Naive thymus-derived CD4-positive, alpha-beta T cell (primary cell): ENCODE measurements at places on chromosomes 7 and 10. TPM values are rescaled to one million over a fixed set of nuclear protein-coding genes. Genes with fewer than 3 reads are reported as not detected.

GRCh38 chr10:81177651-81178244, 640.0 kb downstream of the SH2D4B start:
- DNase-seq, result no peak
- H3K36me3 ChIP-seq, result no peaks in the 10 kb centered on the region
- H3K27ac ChIP-seq, result no peak overlapping the region

GRCh38 chr10:10193848-10194247, 823.8 kb upstream of the CELF2 start:
- H3K4me3 ChIP-seq, result no peak overlapping the region
- no peak overlapping the region for H3K27ac ChIP-seq
- no peaks in the 10 kb centered on the region for H3K4me1 ChIP-seq
- no peaks in the 10 kb centered on the region for H3K36me3 ChIP-seq

DNA sequence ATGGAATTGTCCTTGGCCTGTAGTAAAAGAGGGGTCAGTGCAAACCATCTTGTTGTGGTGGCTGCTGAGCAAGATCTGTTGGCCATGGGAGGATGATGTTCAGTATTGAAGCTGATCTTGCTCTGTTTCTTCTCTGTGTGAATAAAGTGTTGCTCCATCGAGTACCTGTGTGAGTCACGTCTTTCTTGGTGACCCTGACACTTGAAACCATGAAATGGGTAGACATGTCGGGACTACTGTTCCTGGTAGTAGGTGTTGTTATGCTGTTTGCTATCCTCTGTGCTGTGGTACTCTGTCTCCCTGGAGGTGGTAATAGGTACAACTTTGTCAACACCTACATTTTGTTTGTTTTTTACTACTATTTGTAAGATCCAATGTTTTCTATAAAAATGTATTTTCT, 330.6 kb downstream of the MDFIC start:
- no peaks in the 10 kb centered on the region for H3K4me1 ChIP-seq
- no peak overlapping the region for H3K4me3 ChIP-seq
- no peaks in the 10 kb centered on the region for H3K36me3 ChIP-seq
- no peak overlapping the region for H3K27ac ChIP-seq
- no peaks in the 10 kb centered on the region for H3K27me3 ChIP-seq

DNA sequence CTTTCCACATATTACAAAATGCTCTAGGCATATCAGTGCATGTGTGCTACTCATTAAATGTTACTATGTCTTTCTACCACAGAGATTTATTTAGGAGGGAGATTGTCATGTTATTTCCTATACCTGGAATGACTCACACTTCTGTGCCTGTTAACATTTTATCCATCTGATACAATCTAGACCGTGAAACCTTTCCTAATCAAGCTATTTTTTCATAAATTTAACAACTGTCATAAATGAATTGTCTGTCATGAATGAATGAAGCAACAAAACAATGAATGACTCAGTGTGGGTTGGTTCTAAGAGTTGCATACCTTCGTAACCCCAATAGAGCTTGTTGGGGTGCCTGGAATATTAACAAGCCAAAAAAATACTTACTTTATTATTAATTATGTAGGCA, 554.3 kb downstream of the GRM8 start:
- H3K4me1 ChIP-seq, result no peaks in the 10 kb centered on the region
- no peak overlapping the region for H3K4me3 ChIP-seq
- no peak overlapping the region for H3K27ac ChIP-seq
- DNase-seq, result no peak

DNA sequence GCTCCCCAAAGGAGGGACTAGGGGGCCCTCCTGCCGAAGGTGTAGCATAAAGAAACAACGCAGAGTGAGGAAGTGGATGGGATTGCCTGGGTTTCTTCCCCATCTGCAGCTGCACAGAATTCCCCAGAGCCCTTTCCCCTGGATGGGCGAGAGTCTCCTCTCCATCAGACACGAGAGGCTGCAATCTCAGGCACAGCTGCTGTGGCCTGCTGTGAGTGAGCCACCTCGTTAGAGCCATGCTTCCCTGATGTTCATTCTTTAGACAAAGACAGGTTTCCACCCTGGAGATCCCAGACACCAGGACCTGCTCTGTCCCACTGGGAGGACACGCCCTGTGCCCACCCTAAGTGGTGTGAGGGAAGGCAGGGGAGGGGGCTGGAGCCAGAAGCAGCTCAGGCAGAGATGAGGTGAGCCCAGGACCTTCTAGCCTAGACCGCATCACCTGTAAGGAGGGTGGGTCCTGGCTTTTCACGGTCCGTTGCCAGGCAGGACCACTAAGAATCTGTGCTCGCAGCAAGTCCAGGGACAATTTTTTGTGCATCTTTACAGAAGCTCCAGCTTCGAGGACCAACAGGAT, 268.6 kb upstream of the TCERG1L start:
- H3K27me3 ChIP-seq, result no peaks in the 10 kb centered on the region
- no peaks in the 10 kb centered on the region for H3K36me3 ChIP-seq
- DNase-seq, result no peak
- H3K27ac ChIP-seq, result no peak overlapping the region
- no peaks in the 10 kb centered on the region for H3K4me1 ChIP-seq
- H3K4me3 ChIP-seq, result no peak overlapping the region

DNA sequence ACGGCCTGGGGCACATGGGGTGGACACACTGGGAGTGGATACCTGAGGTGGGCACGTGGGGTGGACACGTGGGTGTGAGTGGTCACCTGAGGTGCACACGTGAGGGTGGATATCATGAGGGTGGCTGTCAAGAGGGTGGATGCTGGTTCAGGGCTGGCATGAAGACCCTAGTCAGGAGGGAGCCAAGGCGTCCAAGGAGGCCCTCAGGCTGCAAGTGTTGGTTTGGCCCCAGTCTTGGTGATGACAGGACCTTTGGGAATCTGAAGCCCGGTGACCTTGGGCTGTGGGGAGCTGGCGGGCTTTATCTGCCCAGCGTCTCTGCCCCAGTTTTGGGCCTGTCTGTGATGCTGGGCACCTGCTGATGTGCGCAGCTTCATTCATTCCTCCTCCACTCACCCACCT, 24.9 kb upstream of the PFKFB3 start:
- peaks cover 19% of the 10 kb centered on the region for H3K4me1 ChIP-seq
- H3K27ac ChIP-seq, result no peak overlapping the region
- H3K36me3 ChIP-seq, result no peaks in the 10 kb centered on the region
- no peak for DNase-seq
- H3K4me3 ChIP-seq, result no peak overlapping the region

DNA sequence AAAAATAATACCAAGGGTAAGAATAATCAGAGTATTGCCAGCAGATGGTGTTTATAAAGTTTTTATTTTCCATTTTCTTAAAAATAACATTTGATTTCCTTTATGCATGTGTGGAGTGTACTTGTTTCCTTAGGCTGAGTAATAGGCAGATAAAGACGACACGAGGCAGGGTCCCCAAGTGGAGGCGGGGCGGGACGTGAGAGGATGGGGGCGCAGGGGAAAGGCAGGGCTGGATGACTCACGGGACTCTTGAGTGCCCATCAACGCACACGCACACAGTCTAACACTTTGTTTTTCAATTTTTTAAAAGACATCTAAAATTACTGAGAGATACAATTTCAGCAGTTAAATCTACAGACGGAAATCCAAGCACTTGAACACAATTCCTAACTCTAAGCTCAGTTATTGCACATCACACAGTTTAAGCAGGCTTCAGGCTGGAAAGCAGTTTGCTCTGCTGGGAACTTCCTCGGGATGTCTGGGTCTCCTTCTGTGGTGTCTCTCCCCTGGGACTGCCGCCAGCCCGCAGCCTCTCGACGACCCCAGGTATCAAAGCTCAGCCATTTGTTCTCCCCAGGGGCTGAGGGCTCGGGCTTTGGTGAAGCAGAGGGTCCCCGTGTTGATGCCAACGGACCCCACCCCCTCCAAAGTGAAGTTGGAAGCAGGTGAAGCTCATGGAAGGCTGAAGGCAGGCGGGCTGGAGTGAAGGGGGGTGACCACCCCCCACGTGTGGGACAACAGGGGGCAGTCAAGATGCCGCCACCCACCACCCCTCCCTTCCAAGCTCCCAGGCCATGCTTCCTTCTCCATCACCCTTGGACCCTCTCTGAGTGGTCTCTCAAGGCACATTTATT, 29.1 kb downstream of the SPOCK2 start:
- DNase-seq, result no peak
- H3K4me1 ChIP-seq, result no peaks in the 10 kb centered on the region
- no peak overlapping the region for H3K4me3 ChIP-seq
- H3K36me3 ChIP-seq, result peaks cover 35% of the 10 kb centered on the region
- H3K27ac ChIP-seq, result no peak overlapping the region

- DNase-seq, result no peak
- H3K27me3 ChIP-seq, result peaks cover 16% of the 10 kb centered on the region
- H3K4me1 ChIP-seq, result no peaks in the 10 kb centered on the region
- H3K36me3 ChIP-seq, result no peaks in the 10 kb centered on the region
Observed at GRCh38 chr7:97013134-97013844, 7.9 kb downstream of the DLX6 start.

- no peaks in the 10 kb centered on the region for H3K36me3 ChIP-seq
- H3K4me1 ChIP-seq, result no peaks in the 10 kb centered on the region
- no peaks in the 10 kb centered on the region for H3K27me3 ChIP-seq
- H3K4me3 ChIP-seq, result no peak overlapping the region
- no peak for DNase-seq
Observed at GRCh38 chr10:85545874-85546273, 820.7 kb downstream of the GRID1 start.

GRCh38 chr7:23714579-23714978, 4.6 kb downstream of the STK31 start:
- H3K4me3 ChIP-seq, result no peak overlapping the region
- no peaks in the 10 kb centered on the region for H3K27me3 ChIP-seq
- DNase-seq, result no peak

GRCh38 chr10:24292304-24293293, 83.7 kb downstream of the KIAA1217 start:
- H3K27me3 ChIP-seq, result no peaks in the 10 kb centered on the region
- no peak overlapping the region for H3K4me3 ChIP-seq
- H3K36me3 ChIP-seq, result no peaks in the 10 kb centered on the region
- H3K27ac ChIP-seq, result no peak overlapping the region
- no peaks in the 10 kb centered on the region for H3K4me1 ChIP-seq
- no peak for DNase-seq

- H3K27me3 ChIP-seq, result no peaks in the 10 kb centered on the region
- no peaks in the 10 kb centered on the region for H3K36me3 ChIP-seq
- no peak overlapping the region for H3K4me3 ChIP-seq
- H3K27ac ChIP-seq, result no peak overlapping the region
- DNase-seq, result no peak
- no peaks in the 10 kb centered on the region for H3K4me1 ChIP-seq
Observed at GRCh38 chr7:155961241-155962190, 149.3 kb upstream of the SHH start.

DNA sequence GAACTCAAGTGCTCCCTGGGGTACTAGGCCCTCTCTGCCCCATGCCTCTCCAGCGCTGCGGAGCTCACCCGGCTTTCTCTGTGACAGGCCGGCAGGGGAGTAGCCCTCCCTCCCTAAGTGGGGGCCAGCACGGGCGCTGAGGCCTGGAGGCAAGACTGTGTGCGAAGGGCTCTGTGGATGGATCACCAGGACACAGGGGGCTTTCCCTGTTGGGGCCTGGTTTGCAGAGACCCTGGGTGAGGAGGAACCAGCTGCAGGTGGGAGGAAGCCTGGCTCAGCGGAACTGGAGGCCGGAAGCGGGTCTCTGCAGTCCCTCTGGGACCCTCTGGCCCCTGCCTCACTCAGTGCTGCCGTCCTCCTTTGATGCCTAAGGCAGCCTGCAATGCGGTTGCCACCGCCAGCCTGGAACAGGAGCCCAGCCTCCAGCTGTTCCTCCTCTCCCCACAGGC, 106.0 kb downstream of the CYTH3 start:
- no peaks in the 10 kb centered on the region for H3K27me3 ChIP-seq
- H3K4me3 ChIP-seq, result no peak overlapping the region
- H3K4me1 ChIP-seq, result no peaks in the 10 kb centered on the region
- DNase-seq, result no peak

DNA sequence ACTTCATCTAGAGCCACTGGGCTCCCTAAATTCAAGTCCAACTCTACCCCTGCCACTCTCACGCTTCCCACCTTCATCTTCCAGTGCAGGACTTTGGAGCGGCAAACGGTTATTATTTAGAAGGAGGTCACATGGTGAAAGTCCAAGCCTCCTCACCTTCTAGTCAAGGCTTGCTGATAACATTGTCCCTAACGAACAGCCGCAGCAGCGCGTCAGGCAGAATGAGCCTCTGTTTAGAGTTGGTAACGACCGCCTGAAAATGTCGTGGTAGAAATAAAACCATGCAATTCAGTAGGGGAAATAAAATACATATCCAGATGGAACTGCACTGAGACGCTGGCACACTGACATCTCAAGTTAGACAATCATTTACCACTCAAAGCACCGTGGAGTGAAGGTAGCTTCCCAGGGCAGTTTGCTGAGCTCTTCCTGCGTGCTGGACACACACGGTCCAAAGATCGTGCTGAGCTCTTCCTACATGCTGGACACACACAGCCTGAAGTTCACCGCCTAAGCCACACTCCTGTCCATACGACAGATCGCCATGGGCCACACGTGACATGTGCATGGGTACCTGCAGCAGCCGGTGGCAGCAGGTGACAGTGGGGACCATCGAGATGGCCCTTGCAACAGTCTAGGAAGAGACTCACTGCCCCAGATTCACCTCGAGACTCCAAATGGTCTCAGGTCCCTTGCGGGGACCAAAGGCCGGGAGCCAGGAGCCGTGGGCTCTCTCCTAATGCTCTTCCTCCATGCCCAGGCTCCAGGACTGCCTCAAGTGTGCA, 323.5 kb downstream of the PTPRN2 start:
- no peak overlapping the region for H3K27ac ChIP-seq
- H3K4me3 ChIP-seq, result no peak overlapping the region
- H3K4me1 ChIP-seq, result no peaks in the 10 kb centered on the region

- peaks cover 8% of the 10 kb centered on the region for H3K4me1 ChIP-seq
- no peaks in the 10 kb centered on the region for H3K27me3 ChIP-seq
- H3K4me3 ChIP-seq, result no peak overlapping the region
Observed at GRCh38 chr7:26369593-26369992, 77.9 kb downstream of the SNX10 start.

- H3K4me3 ChIP-seq, result no peak overlapping the region
- no peak for DNase-seq
- no peaks in the 10 kb centered on the region for H3K4me1 ChIP-seq
Observed at GRCh38 chr7:157293413-157293788, 43.4 kb upstream of the DNAJB6 start.

GRCh38 chr10:100508691-100509150, 10.9 kb downstream of the SEC31B start:
- H3K27me3 ChIP-seq, result no peaks in the 10 kb centered on the region
- peak; percentile 69 for DNase-seq
- H3K36me3 ChIP-seq, result peaks cover 18% of the 10 kb centered on the region
- peak overlapping the region; percentile 47 for H3K27ac ChIP-seq

DNA sequence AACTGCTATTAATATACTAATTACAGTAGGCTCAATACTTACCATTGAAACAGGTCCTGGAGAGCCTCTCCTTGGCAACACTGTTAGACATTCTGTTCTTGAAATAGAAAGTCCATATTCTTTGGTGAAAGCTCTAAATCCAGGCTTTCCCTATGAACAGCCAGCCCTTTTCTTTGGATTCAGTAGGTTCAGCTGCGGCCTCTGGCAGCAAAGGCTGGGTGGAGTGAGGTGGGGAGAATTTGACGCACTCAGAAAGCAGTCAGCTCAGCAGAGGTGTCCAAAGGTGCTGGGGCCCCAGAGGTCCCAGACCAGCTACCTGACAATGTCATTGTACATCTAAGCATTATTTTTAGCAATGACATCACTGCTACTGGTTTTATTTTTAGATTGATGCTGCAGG, 146.1 kb downstream of the GRK5 start:
- H3K36me3 ChIP-seq, result no peaks in the 10 kb centered on the region
- no peak overlapping the region for H3K4me3 ChIP-seq
- H3K4me1 ChIP-seq, result no peaks in the 10 kb centered on the region
- H3K27ac ChIP-seq, result no peak overlapping the region
- no peaks in the 10 kb centered on the region for H3K27me3 ChIP-seq

Gene PDSS1
- 3.8 TPM for total RNA-seq

Gene KIF11
- total RNA-seq, result 0.32 TPM

Gene ZNF282
- 15.1 TPM for total RNA-seq

Gene SYNPO2L
- 0.05 TPM in 1 of 2 replicates, not detected in the other for total RNA-seq

Gene VPS37D
- total RNA-seq, result 0.22 TPM

Gene SBDS
- total RNA-seq, result 95.1 TPM

Gene ADAMTS14
- not detected for total RNA-seq

Gene LRRD1
- 0.17 TPM for total RNA-seq

Gene C7orf33
- total RNA-seq, result not detected

Gene FAM25C
- not detected for total RNA-seq
